AG20443 (cell line): ENCODE measurements at places on chromosomes 12 and 14.
A peak's percentile ranks its signal among the peaks of the same experiment; 100 is the strongest.

DNA sequence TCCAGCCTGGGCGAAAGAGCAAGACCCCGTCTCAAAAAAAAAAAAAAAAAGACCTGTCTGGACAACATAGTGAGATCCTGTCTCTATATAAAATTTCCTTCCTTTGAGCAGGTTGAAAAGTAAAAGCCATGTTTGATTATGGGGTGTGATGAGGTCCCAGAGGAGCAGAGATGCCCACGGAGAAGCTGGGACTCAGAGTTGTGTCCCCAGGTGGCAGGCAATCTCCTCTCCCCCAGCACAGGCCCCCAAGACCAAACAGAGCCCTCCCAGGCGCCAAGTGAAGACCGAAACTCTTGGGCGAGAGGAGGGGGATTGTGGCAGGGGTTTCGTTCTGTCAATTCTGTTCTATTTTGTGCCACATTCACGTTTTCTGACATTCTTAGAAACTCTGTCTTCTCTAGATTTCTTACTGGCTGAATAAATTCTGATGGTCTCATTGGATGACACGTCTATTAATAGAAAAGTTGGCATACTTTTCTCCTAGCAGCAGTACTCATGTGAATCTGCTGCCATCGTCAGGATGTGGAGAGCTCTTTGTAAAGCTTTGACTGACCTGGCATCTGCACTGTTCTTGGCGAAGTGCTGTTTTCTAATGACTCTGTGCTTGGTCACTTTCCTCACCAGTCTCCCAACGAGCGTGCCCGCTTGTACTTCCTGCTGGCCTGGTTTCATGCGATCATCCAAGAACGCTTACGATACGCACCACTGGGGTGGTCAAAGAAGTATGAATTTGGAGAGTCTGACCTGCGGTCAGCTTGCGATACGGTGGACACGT lies 43.4 kb downstream of the HSP90AA1 start:
- DNase-seq: peak; percentile 27

GRCh38 chr12:126830778-126831680 lies 1435.9 kb upstream of the TMEM132C start:
- DNase-seq: no peak

DNA sequence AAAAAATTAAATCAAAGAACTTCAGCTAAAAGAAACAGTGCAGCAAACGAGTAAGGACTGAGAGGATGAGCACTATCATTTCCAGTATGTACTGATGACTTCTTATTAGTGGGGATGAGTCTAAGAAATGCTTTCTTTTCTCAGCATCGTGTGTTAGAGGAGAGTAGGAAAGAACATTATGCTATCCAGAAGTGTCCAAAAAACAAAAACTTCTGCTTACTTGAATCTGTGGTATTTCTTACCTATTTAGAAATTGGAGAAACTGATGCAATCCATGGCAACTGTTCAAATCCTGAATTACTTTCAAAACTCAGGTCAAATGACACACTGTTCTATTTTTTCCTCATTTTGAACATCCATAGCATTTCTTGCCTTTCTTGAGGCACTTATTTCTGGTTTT lies 23.7 kb downstream of the ABCD2 start:
- DNase-seq: no peak

DNA sequence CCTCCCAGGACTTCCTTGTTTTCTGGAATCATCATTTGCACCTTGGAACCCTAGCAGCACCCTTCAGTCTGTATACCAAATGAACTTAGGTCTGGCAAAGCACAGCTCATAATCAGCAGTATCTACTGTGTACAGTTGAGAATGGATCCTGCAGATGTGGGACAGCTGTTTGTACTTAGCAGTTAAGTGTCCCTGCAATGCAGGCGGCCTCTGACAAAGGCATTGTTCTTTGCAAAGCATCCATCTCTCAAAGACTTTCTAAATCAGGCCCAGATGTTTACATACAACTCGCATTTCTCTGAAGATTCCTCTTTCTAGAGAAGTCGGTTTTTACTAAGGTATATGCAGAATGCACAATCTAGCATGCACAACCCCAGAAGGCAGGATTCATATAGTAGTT lies 170.5 kb upstream of the RBM19 start:
- DNase-seq: peak; percentile 22

DNA sequence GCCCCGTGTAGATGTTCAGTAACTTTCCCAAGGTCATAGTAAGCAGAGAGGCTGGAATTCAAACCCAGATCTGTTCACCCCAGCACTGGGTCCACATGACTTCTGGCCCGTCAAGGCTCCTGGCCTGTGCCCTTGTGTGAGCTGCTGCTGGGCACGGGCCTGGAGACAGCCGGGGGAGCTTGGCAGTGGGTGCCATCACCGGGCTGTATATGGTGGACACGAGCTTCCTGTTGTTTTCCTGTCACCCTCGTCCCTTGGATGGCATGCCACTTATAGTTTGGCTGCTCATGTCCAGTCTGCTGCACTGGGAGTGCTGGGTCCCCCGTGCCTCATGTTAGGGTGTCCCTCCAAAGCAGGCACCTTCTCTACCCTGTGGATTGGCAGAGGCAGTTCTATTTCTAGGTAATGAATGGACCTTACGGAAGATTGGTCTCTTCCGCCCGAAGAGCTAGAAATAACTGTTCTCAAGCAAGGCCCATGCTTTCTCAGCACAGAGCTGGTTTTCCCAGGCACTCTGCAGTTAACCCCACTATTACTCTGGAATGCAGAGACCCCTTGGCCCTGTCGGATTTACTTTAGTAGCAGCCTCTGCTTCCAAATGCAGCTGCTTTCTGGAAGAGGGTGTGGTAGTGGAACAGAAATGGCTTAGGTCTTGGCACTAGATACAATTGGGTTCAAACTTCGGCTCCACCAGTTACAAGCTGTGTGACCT lies 44.3 kb downstream of the ELK3 start:
- DNase-seq: no peak

DNA sequence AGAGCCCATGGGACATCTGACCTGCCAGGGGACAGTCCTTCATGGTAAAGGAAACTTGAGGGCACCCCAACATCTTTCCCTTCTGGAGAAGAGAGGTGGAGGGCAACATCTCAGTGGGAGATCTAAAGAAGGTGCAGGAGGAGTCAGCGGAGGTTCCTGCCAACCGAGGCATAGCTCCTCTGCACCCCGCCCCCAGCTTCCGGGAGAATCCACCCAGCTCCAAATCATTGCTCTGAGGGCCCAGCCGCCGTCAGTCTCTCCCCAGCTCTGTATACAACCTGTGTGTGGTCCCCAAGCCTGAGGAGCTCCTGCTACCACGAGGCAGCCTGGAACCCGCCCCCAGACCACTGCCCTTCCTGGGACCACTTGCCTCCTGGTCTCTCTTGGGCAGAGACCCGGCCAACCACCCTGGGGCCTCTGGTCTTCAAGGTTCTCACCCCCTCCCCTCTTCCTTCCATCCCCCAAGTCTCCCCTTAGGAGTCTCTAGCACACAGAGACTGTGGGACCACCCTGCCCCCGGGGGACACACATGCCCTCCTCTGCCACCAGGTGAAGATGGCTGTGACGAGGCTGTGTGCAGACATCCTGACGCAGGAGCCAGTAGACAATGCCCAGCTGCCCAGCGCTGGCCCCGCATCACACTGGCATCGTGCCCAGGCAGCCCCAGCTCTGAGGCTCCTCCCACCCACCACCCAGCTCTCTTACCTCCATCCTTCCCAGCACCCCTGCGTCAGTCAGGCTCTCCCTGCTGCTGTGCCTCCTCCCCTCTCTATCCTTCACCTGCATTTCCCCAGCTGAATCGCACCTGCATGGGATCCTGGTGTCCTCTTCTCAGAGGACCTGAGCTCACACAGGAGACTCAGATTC lies 13.0 kb upstream of the NUDT14 start:
- DNase-seq: no peak

GRCh38 chr12:55934773-55935172 lies 3.8 kb downstream of the DGKA start:
- DNase-seq: no peak

DNA sequence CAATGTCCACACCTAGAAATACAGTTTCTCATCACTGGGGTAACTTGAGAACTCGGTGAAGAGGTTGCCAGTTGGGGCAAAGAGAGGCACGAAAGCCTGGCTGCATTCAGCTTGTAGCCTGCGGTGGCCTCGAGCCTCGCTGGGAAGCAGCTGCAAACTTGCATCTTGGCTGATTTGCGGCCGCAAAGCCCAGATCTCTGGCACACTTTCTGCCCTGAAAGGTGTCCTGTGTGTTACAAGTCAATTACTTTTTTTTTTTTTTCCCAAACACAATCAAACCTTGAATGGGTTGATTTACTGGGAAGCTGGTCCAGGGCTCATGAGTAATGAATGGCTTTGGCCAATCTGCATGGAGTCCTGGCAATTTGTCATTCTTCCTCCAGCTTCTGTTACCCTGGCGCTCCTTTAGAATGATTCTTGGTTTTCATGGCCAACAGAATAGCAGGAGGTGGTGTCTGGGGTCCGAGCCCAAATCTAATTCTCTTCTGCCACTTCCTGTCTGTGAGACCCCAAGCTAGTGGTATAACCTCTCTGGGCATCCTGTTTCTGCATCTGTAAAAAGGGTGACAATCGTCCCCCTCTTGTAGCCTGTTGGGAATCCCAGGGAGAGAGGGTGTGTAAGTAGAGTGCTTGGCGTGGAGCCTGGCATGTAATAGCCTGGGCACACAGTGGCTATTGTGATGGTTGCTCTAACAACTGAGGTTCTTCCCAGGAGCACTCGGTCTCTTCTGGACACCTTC lies 6.7 kb downstream of the BCL7A start:
- no peak for DNase-seq

GRCh38 chr12:127035011-127035879 lies 1231.7 kb upstream of the TMEM132C start:
- no peak for DNase-seq

DNA sequence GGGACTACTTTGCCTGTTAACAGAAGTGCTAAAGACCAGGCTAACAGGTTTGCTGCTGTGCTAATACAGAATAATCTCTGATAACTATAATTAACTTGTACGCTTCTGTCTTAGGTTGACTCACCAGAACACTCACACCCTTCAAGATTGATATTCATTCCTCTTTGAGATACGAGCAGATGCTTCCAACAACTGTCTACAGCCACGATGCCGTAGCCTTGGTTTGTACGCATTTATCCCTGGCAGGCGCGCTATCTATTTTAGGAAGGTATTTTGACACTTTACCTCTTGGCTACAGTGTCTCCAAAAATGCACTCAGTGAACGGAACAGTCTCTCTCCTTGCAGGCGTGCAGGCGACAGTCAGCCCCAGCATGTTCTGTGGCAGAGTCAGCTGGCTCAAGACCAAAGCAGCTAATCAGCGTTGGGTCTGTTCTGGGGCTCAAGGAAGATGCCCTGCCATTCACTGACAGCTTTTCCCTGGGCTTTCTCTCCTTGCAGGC lies 146.4 kb upstream of the PRICKLE1 start:
- peak; percentile 20 for DNase-seq

GRCh38 chr12:122870867-122871664 lies 24.9 kb downstream of the VPS37B start:
- DNase-seq: peak; percentile 58

- DNase-seq: no peak
Measured at GRCh38 chr12:47276621-47277309, 197.0 kb upstream of the AMIGO2 start.
